HuH-7 (cell line): ENCODE measurements at places on chromosomes 13 and 19.

- peak; percentile 45 for DNase-seq
These were observed 21.0 kb downstream of the EPSTI1 start for GRCh38 chr13:42970824-42971690.

GRCh38 chr19:41435936-41436673, 3.6 kb downstream of the DMAC2 start:
- peak; percentile 9 for DNase-seq

DNA sequence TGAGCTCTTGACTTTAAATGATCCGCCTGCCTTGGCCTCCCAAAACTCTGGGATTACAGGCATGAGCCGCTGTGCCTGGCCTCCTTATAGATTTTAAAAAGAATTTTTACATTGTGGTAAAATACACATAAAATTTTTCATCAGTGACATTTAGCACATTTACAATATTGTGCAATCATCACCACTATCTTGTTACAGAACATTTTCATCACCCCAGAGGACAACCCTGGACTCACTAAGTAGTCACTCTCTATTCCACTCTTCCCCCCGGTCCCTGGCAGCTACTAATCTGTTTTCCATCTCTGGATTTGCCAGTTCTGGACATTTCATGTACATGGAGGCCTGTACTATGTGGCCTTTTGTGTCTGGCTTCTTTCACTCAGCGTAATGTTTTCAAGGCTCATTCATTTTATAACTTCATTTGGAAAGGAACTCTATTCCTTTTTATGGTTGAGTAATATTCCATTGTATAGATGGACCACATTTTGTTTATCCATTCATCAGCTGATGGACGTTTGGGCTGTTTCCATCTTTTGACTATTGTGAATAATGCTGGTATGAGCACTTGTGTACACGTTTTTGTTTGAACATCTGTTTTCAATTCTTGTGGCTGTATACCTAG, 19.9 kb downstream of the MEGF8 start:
- DNase-seq = no peak

GRCh38 chr13:71290963-71291841, 575.8 kb downstream of the DACH1 start:
- peak; percentile 14 for DNase-seq
